ENCODE measurements at places on chromosomes 12 and 14.
A peak's percentile ranks its signal among the peaks of the same experiment; 100 is the strongest.

DNA sequence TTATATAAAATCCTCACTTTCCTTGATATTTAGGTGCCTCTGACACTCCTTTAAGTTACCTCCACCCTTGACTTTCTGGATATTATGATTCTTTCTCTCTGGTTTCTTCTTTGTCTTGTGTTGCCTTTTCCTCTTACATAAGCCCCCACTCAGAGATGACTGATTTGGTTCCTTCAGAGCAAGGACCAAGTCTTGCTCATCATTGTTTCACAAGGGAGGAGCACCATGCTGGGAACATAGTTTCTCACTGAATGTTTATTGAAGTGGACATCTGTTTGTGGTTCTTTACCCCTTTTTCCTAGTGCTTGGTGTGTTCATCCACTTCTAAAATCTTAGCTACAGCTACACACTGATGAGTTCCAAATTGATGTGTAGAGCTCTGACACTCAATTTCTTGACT lies 161.3 kb upstream of the PTPRQ start:
- DNase-seq: no peak

DNA sequence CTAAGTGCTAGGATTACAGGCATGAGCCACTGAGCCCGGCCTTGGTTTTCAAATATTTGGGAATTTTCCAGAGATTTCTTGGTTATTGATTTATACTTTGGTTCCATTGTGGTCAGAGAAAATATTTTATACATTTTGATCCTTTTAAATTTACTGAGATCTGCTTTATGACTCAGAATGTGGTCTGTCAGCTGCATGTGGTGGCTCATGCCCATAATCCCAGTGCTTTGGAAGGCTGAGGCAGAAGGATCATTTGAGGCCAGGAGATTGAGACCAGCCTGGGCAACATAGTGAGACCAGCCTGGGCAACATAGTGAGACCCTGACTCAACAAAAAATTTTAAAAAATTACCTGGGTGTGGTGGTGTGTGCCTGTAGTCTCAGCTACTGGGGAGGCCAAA lies 49.8 kb downstream of the ADCK1 start:
- DNase-seq: peak; percentile 52

GRCh38 chr12:57795354-57795753 lies 12.8 kb downstream of the TSFM start:
- DNase-seq: peak; percentile 52

DNA sequence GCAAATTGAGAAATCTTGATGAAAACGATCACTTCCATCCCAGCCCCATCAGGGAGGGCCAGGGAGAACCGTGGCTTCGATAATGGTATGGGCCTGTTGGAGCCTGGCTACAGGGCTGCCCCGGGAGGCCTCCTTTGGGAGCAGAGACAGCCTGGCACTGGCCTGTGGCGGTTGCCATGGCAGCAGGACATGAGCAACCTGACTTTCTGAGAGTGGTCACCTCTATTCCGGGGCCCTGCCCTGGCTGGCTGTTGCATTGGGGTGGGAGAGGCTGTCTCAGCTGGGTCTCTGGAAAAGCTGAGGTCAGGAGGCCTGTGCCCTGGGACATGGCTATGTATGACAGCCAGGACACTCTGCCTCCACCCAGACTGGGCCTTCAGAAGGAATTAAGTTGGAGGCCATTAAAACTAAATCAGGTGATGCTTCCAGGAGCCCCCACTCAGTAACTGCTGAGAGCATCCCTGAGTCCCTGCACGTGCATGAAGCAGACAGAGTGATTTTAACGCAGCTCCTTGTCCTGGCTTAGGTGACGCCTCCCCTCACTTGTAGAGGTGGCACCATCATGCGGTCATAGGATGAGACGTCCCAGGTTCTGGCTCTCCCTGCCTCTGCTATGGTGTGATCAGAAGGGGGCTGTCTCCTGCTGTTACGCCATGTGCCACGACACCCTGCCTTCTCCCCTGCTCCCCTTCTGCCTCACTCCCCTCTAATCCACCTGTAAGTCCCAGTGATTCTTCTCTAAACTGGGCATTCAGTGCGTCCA lies 126.3 kb downstream of the SLC25A47 start:
- no peak for DNase-seq

DNA sequence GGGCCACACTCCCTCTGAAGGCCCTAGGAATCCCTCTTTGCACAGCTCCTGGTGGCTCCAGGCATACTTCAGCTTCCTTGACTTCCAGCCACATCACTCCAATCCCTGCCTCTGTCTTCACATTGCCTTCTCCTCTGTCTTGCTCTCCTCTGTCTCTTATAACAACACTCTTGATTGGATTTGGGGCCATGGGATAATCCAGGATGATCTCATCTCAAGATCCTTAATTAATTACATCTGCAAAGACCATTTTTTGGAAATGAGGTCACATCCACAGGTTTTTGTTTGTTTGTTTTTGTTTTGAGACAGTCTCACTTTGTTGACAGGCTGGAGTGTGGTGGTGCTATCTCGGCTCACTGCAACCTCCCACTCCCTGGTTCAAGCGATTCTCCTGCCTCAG lies 88.7 kb downstream of the TMTC1 start:
- DNase-seq: no peak

GRCh38 chr12:92178340-92178739 lies 32.7 kb upstream of the BTG1 start:
- DNase-seq: no peak

DNA sequence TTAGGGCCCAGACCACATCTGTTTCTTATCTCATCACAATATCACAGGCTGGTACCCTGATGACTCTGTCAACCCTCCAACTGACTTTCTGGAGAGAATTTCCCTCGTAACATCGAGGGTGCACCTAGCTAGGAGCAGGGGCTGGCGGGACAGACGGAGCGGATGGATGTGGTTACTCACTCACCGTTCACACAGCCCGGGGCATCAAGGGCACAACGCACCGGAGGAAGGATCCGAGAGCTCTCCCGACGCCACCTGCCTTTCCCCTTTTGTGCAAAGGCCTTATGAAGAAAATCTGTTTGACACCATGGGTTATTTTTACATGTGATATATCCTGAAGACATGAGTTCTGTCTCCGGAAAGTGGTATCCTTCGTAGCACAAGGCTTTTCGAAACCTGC lies 31.4 kb downstream of the SLC15A4 start:
- no peak for DNase-seq

GRCh38 chr12:2960390-2960956 lies 1.3 kb downstream of the TEAD4 start:
- DNase-seq: peak; percentile 70

- DNase-seq: no peak
These were observed 6.2 kb downstream of the ANKRD13A start for GRCh38 chr12:110005319-110005973.

- no peak for DNase-seq
These were observed 245.2 kb downstream of the AACS start for GRCh38 chr12:125310461-125310860.

DNA sequence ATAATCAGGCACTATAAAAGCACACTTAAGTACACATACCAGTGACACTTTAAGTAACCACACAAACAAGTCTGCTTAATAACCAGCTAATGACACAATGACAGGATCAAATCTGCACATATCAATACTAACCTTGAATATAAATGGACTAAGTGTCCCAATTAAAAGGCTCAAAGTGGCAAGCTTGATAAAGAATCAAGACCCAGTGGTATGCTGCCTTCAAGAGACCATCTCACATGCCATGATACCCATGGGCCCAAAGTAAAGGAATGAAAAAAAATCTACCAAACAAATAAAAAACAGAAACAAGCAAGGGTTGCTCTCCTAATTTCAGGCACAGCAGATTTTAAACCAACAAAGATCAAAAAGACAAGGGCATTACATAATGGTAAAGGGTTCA lies 470.4 kb downstream of the TRHDE start:
- DNase-seq: no peak

- DNase-seq: no peak
These were observed 185.6 kb downstream of the TMEM121 start for GRCh38 chr14:105711841-105712460.

DNA sequence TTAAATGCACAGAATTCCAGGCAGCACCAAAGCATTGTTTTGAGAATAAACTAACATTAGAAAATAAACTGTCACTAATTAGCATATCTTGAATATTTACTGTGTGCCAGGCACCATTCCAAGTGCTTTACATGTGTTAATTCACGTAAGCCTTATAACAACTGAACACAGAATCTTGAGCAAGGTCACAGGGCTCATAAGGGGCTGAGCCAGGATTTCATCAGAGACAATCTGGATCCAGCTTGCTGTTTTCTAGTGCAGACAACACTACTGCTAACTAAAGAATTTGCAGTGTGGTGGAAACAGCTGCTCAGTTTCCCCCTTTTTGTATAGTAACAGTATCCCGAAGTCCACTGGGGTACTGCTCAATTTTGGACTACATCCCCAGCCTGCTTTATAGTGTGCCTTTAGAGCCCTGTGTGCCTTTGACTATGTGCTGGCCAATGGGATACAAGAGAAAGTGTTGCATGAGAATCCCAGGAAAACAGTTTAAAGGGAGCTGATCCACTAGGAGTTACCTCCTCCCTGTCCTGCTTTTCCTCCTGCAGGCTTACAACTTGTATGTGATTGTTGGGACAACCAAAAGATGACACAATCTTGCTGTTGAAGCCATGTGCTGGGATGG lies 36.0 kb upstream of the RMST start:
- no peak for DNase-seq

GRCh38 chr12:113467502-113468364 lies 3.9 kb downstream of the LHX5 start:
- no peak for DNase-seq

GRCh38 chr14:83873669-83874068 lies 1656.3 kb upstream of the FLRT2 start:
- no peak for DNase-seq

GRCh38 chr12:47900131-47901062 lies 4.4 kb downstream of the VDR start:
- no peak for DNase-seq

GRCh38 chr14:23454445-23454856 lies 15.1 kb upstream of the NGDN start:
- DNase-seq: no peak

DNA sequence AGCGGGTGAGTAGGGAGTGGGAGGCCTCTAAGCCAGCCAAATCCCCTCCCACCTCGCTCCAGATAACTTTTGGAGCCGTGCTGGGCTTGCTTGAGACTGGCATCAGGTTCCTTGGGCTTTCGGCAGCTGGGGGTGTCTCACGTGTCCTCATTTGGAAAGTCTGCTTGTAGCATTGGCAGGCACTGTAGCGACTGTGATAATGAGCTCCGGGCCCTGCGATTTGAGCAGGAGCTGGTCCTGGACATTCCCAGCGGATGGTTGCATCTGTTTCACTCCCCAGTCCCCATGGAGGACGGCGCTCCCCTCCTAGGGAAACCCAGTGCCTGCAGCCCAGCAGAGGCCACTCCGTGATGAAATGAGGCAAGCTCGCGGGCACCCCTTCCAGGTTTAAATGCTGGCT lies 49.4 kb downstream of the DGLUCY start:
- DNase-seq: no peak

- no peak for DNase-seq
These were observed 405.3 kb downstream of the MED13L start for GRCh38 chr12:115872212-115872611.

DNA sequence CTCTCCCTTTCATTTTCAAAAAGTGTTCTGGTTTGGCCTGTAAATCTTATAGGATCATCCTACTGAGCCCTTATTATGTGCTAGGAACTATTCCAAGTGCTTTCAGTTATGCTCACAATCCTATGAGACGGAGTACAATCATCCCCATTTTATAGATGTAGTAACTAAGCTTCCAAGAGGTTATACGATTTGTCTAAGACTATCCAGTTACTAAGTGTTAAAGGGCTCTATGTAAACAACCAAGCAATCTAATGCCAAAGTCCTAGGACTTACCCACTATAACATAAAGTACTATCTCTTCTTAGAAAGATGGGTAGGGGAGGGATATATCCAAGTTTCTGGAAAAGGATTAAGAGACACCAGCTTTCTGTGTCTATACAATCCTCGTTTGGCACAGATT lies 6.7 kb downstream of the CFL2 start:
- no peak for DNase-seq

GRCh38 chr12:14768823-14769405 lies 34.4 kb downstream of the WBP11 start:
- peak; percentile 37 for DNase-seq

- DNase-seq: peak; percentile 96
These were observed 25.2 kb upstream of the KRT78 start for GRCh38 chr12:52873832-52874572.

DNA sequence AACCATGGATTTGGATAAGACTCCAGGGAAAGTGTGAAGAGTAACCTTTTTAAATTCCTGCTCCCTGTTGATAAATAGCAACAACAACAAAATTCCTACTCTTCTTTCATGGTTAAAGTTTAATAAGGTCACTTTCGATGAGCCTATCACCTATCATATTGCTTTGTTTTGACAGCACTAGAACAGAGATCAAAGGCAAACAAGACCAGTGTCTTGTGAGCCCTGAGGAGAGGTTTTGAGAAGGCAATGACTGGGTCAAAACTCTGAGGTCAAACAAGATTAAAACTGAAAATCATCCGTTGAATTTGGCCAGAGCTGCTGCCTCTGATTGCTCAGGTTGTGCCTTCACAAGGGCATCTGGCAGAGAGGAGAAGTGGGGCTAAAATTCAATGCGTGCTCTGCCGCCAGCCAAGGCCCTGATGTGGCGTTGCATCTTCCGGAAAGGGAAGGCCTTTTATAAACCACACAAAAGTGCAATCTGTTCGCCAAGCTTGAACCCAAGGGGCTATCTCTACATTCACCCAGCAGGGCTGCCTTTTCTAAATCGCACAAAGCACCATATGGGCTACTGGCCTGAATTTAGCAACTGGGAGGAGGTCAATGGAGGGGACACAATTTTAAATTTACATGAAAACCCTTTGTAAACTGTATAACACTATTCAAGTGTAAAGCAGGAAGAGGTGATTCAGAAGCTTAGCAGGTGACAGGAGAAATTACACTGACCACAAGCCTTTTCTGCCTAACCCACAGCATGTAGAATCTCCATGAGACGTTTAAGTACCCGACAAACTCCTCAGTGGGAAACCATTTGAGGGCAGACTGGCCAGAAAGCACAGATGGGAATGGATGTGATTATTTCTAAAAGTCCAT lies 140.8 kb downstream of the DAD1 start:
- no peak for DNase-seq

GRCh38 chr12:69468237-69469026 lies 1.8 kb upstream of the FRS2 start:
- DNase-seq: peak; percentile 64

DNA sequence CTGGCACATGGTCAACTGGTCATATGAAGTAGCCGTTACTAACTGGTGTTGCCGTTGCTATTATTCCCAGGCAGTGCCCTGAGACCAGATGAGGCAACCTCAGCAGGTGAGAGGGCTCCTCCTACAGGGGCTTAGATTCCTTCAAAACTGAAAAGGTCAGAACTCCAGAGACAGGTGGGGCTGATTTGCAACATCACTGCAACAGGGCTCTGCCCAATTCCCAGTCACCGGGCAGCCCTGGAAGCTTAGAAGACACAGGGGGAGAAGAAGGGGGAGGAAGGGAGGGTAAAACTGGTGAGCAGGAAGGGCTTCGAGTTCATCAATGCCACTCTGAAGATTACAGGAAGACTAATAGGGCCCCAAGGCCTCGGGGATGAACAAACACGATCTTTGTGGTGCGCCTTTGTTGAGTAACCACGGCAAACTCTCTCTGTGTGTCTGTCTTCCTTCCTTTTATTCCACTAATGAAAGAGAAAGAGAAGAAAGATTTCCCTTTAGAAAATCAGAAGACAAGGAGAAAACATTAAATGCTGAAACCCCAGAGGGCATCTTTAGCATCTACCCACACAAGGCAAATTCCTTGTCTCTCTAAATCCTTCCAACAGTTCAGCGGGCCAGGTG lies 749.1 kb upstream of the TBX3 start:
- no peak for DNase-seq

Data from EL (cell line).